ENCODE measurements at places on chromosomes 11 and 22.
A peak's percentile ranks its signal among the peaks of the same experiment; 100 is the strongest.

GRCh38 chr22:47213571-47214230 is 451.3 kb downstream of the TBC1D22A start:
- peak; percentile 41 for DNase-seq

GRCh38 chr11:130411223-130411622 is 17.2 kb downstream of the ADAMTS8 start:
- no peak for DNase-seq

- DNase-seq = no peak
Measured at GRCh38 chr11:67698247-67698646, 23.8 kb upstream of the ALDH3B2 start.

GRCh38 chr11:17765356-17766072 is 30.9 kb downstream of the KCNC1 start:
- no peak for DNase-seq

- DNase-seq = no peak
Measured at GRCh38 chr11:93720522-93720921, 20.8 kb downstream of the TAF1D start.

GRCh38 chr11:105204636-105205035 is 65.1 kb upstream of the CARD18 start:
- no peak for DNase-seq

- DNase-seq = no peak
Measured at GRCh38 chr22:19463491-19464469, 15.2 kb downstream of the UFD1 start.

- no peak for DNase-seq
Measured at GRCh38 chr11:63534895-63535461, 1.6 kb upstream of the PLAAT4 start.

Data from small intestine (tissue), 16 donors.